Fibroblast of skin of left quadriceps (primary cell): ENCODE measurements at places on chromosomes 2 and 18.

DNA sequence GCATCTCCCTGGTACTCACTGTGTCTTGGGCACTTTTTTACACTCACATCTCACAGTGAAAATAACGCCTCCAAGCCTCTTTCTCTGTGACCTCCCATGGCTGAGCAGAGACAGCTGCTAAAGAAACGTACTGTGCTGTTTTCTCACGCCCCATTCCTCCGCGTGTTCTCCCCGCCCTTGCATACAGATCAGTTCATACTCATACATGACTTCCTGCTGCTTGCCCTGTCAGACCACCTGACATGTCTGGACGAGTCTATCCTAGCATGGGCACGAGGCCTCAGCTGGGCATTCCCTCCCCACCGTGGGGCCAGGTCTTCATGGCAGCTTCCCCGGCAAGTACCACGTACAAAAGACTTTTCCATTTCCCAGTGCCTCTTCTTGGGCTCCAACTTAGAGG is 21.2 kb upstream of the IL1A start:
- DNase-seq = no peak

GRCh38 chr2:1663621-1664020 is 80.7 kb downstream of the PXDN start:
- no peak for DNase-seq

DNA sequence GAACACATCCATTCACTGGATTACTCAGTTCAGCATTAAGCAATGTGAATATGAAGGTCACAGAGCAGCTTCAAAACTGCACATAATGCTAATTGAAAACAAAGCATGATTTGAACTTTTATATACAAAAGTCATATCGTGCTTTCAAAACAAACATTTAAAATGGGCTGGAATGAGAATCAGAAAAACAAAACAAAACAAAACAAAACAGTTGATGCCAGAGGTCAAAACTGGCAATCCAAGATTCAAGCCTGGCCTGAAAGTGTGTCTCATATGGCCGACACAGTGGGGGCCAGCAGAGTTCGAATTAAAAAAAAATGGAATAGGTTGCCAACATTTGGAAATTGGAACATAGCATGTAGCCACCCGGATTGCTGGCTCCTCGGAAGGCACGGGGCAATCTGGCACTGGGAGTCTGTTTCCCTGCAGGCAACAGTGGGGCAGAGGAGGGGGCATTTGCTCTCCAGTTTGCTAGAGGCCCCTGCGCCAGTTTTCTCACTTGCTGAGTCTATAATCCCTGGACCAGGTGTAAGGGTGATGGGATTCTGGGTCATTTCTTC is 294.4 kb downstream of the ZNF521 start:
- no peak for DNase-seq

DNA sequence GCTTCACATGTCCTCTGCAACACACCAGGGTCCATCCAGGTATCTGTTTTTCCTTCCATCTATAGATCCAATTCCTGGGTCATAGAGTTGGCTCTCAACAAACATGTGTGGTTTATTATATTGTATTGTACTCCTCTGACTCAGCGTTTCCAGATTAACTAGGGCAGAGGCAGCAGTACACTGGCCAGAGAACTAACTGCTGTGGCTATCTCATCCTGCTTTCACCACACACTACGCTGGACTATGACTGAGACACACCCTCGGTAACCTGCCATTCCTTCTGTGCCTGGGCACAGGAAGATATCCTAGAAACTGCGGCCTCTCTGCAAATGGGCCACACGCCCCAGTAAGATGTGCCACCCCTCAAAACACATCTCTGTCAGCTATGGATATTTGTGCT is 159.8 kb upstream of the STK17B start:
- DNase-seq = no peak

DNA sequence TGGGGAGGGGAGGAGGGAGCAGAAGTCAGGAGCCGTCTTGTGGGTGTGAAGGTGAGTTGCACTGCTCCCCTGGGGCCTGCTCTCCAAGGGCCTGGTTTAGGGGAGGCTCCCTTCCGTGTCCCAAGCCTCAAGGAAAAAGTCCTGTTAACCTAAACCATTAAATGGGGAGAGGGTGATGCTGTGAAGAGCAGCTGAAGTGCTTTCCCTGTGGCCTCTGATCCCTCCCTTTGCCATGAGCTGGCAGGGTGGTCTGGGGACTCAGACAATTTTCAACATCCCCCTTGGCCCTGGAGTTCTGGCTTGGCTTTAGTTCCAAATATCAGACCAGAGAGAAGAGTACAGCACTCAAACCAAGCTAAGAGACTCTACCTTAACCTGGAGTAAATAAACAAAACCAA is 692 bp upstream of the POMC start:
- no peak for DNase-seq

GRCh38 chr18:59929621-59930295 is 30.0 kb downstream of the PMAIP1 start:
- no peak for DNase-seq

DNA sequence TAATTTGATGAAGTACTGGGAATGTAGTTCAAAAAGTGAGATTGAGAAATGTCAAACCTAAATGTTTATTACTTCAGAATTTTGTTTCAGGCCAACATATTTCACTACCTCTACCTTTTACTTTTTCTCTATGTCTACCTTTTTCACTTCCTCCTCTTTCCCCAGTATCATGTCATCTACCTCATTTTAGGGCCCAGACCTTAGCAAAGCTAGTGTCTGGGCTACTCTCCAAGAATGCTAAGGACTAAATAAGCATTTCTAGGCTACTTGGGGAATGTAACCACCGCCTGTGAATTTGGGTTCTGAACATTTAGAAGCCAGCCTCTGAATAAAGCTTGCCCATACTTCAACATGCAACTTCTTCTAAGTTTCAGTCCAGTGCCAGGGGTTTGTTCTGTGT is 330.4 kb downstream of the SLC4A3 start:
- DNase-seq = no peak
